HS-5 (cell line): ENCODE measurements at places on chromosomes 5 and 9.
A peak's percentile ranks its signal among the peaks of the same experiment; 100 is the strongest.

GRCh38 chr5:141250576-141250975, 5.4 kb downstream of the PCDHB15 start:
- no peak for DNase-seq

DNA sequence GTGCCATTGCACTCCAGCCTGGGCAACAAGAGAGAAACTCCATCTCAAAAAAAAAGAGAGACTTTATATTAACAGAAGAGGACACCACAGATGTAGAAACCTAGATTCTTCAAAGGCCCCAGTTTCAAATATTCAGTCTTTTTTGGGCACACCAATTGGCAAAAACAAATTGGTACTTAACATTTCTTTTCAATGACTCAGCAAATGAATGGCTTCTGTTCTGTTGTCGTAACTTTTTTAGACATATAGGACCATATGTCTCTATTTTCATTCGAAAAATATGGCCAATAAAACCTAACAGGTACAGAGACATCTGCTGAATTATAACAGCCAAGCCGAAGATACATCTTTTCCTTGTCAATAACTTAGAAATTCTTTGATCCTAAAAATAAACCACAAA, 212.8 kb downstream of the EBF1 start:
- DNase-seq: no peak

- DNase-seq: no peak
Measured at GRCh38 chr9:79266986-79267385, 304.8 kb upstream of the TLE4 start.

DNA sequence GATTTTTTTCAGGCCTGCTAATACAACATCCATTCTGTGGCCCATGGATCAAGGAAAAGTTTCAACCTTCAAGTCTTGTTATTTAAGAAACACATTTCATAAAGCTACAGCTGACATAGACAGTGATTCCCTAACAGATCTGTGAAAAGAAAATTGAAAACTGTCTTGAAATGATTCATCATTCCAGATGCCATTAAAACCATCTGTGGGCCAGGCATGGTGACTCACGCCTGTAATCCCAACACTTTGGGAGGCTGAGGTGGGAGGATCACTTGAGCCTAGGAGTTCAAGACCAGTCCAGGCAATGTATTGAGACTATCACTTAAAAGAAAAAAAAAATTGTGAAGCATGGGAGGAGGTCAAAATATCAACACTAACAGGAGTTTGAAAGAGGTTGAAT, 6.0 kb downstream of the RAPGEF6 start:
- DNase-seq: peak; percentile 69

GRCh38 chr5:126656401-126657007, 55.8 kb downstream of the PHAX start:
- DNase-seq: no peak

GRCh38 chr5:141382469-141383294, at the start of gene PCDHGA7:
TSS of gene PCDHGA7 (plus strand) at chr5:141382742. CDS start at chr5:141382900, 158 bp downstream.
- DNase-seq: no peak

DNA sequence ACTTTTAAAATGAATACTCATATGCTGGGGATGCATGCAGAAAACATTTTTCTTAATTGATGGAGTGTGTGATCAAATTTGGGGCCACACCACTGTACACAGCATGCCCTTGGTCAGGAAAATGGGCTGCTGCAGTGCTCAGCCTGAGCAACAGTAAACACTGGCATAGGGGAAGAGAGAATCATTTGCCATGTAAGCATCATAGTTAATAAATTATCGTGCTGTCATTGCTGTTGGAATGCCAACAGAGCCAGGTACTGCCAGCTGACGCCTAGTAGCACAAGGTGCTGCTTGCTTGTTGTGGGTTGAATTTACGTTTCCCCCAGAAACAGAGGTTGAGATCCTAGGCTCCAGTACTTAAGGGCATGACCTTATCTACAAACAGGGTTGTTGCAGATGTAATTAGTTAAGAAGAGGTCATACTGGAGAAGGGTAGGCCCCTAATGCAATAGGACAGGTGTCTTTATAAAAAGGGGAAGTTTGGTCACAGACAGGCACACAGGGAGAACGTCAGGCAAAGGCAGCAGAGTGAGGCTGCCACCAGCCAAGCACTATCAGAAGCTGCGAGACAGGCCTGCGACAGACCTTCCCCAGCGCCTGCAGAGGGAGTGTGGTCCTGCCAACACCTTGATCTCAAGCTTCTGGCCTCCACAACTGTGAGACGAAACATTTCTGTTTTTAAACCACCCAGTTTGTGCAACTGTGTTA, 25.3 kb downstream of the DAP start:
- DNase-seq: no peak

DNA sequence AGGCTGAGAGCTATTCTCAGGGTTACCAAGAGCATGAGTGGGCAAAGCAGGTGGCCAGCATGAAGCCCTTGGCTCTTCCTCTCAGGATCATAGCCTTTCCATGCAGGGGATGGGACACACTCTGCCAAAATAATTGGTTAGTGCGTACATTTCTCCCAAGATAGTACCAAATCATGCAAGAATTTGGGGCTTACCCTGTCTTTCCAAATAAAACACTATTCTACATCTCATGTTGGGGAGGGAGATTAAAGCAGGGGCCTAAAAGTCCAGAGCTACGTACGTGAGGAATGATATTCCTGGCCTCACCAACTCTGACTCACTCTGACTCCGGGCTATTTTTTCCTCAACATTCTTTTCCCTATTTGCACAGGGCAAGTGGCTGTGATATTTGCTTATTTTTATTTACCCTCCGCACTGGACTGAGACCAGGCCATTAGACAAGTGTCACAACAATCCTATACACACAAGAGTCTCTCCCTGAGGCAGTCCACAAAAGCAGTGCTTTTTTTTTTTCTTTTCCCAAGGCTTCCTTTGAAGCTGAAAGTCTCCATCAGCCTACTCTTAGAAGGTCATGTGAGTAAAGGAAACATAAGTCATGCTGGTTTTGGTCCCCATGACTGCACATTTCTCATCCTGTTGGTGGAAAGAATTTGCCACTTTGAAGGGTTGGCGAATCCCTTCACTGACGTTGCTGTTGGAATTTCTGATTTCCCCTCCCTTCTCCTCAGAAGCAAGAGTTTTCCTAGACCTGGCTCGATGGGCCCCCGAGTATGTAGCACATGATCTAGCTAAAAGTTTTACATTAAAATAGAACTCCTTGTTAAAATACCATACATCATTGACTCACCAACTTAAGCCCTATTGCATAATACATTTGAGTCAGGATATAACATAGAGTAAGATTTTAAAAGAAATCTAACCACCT, 40.0 kb downstream of the TMEM252 start:
- DNase-seq: peak; percentile 62

- DNase-seq: no peak
Measured at GRCh38 chr5:148912146-148912545, 85.7 kb downstream of the ADRB2 start.

GRCh38 chr5:104513121-104513602, 950.6 kb upstream of the NUDT12 start:
- DNase-seq: peak; percentile 80

GRCh38 chr9:116691607-116692006, 4.5 kb downstream of the TRIM32 start:
- no peak for DNase-seq

DNA sequence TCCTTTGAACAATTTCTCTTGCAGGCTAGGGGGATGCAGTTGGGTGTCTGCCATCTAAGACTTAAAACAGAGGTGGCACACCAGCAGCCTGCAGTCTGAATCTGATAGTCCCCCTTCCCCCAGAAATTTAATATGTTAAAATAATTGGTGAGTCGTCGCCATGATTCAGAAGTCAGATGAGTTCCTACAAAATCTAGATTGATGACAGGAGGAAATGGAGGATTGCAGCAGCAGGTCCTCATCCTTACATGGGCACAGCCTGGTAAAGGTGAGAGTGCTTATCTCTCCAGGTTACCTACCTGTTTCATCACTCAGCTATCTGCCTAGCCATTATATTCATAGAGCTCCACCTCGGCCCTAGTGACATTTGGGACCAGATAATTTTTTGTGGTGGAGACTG, 112.3 kb downstream of the PCSK1 start:
- no peak for DNase-seq

DNA sequence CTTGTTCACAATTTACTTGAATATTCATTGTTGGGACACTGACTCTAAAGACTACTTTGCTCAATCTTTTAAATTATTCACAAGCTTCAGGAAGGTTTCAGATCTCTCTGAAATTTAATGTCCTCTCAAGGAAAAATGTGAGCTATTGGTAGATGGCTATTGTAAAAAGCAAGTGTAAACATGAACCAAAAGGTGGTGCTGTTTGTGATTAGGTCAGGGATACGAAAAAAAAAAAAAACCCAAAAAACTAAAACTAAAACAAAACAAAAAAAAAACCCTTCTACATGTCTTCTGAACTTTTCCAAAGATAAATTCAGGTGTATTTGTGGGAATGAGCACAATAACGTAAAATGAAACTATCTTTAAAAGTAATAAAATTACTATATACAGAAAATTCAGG, 193.8 kb downstream of the SLF1 start:
- no peak for DNase-seq

DNA sequence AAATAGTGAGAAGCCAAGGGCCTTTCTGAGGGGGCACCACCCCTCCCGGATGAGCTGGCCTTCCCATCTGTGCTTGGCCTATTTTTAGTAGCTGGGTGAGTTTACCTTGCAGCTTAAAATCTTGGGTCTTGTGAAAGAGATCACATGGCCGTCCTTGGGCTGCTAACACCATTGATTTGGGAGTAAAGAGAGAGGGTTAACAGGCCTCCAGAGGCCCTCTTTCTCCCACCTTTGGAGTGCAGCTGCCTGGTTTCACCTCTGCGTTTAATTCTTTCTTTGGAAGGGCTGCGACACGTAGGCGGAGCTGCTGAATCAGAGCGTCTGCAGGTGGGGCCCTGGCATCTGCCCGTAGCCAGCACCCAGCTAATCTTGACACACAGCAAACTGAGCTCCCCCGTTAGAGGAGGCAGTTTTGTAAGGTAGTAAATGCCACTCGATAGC, 12.8 kb downstream of the OLFM1 start:
- DNase-seq: no peak

- no peak for DNase-seq
Measured at GRCh38 chr9:111036946-111037345, 1.3 kb downstream of the LPAR1 start.

DNA sequence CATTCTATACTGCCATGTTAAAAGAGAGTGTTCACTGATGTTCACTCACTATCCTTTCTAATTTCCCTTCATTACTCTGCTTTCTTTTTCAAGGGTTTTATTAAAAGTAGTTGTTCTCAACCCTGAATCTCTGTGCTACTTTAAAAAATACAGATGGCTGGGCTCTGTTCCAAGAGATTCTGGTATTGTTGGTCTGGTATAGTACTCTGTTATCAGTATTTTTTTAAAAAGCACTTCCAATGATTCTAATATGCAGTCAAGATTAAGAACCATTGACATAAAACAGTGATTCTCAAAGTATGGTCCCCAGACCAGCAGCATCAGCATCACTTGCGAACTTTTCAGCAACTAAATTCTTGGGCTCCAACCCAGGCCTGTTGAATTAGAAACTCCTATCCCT, 77.0 kb upstream of the STARD4 start:
- no peak for DNase-seq

DNA sequence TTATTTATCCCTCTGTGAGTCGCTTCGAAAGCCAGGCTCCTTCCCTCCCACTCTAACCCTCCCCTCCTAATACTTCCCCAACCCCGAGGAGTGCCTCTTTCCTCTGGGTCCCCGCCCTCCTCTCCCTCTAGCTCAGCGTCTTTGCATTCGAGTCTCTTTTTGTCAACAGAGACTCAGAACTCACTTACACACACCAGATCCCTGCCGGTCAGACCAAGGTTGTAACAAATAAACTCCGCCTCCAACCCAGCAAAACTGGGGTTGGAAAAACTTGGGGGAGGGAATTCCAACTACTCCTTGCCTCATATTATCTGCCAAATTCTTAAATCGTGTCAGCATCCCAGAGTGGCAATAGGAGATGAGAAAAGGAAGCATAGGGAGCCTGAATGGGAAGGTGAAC, at the start of gene HTR1A:
TSS of gene HTR1A (minus strand) at position 167 of the 400 bp plus-strand sequence. CDS start 726 bp downstream, outside the sequence.
- DNase-seq: no peak

DNA sequence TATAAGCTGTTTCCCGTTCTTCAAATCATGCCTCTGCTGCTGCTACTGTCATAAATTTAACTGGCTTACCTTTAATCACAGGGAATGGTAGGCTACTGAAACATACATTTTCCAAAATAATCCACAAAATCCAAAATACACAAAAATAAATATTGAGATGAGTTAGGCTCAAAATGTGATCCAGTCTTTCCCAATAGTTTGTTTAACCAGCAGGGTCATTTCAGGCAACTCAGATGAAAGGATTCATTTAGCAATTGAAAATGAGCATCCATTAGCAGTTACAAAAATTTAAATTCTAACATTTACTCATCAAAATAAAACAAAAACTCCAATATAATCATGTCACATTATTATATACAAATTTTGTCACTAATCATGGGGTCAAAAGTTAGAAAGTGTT, 1015.6 kb upstream of the DMAC1 start:
- no peak for DNase-seq

DNA sequence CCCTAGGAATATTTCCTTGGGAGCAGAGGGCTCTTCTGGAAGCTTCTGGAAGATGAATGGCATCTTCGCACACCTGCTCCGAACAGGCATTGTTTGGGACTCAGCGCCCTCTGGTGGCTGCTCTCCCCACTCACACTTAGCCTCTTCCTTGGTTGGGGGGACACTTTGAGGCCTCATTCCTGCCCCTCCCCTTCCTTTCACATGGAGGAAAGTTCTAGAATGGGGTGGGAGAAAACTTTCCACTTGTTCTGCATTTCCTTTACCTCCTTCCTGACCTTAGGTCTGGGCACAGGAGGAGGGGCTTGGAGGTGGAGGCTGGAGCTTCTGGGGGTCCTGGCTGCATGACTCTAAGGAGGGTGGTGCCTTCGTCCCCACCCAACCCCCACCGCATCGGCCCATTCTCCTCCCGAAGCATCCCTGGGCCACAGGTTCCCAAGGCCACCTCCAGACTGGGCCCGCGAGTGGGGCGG, 19.3 kb upstream of the SMIM32 start:
- DNase-seq: no peak

- DNase-seq: no peak
Measured at GRCh38 chr9:5976674-5977397, 38.6 kb downstream of the RANBP6 start.

GRCh38 chr5:131322926-131323325, 59.1 kb downstream of the CDC42SE2 start:
- DNase-seq: no peak

DNA sequence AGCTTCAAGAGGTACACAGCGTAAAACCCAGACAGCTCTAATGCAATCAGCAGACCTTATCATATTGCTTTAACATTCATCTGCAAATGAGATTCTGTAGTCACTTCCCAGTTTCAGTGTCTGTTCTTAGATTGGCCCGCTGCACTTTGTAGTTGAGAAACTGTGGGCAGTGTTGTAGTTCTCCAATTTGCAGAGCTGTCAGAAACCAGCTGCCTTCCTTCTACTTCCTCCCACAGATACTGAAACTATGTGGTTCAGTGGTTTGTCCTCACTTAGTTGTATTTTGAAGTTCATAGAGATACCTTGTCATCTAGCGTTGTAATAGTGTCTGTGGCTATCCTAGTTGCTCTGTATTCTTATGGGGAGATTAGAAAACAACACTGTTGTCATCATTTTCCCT, 39.6 kb upstream of the TRIM36 start:
- DNase-seq: no peak

GRCh38 chr9:98339987-98340800, 84.7 kb upstream of the TBC1D2 start:
- no peak for DNase-seq

- DNase-seq: no peak
Measured at GRCh38 chr9:26061948-26062575, 383.8 kb upstream of the TUSC1 start.
